ENCODE measurements at places on chromosomes 3 and 15.

DNA sequence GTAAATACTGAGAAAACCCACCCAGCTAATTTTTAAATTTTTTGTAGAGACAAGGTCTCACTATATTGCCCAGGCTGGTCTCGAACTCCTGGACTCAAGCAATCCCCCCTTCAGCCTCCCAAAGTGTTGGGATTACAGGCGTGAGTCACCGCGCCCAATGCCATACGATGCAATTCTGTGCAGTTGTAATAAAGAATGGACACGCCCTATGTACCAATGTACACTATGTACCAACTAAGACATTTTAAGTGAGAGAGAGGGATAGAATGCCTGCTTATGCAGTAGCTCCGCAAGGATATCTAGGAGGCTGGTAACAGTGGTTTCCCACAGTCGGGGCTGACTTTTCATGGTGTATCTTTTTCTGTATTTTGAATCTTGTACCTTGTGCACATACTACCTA is 14.6 kb downstream of the ZNF710 start:
- no peak for DNase-seq

DNA sequence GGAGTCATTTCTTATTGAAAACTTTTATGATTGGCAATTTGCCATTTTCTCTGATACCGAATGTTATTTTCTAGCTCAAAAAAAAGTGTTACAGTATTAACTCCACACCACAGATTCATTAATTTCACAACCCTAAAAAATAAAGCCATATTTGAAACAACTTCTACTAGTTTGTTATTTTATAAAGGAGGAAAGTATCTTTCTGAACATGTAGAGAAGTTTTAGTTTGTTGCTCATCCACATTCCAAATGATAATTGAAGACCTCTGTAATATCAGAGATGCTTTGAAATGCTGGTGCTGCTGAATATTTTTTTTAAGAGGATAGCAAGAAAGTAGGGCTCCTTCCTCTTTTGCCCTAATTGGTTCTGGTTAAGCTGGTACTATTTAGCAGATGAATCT is 1.9 kb downstream of the VGLL3 start:
- no peak for DNase-seq

GRCh38 chr3:100518244-100518643 is 25.8 kb downstream of the TMEM45A start:
- no peak for DNase-seq

- no peak for DNase-seq
Observed at GRCh38 chr3:58256061-58256460, 18.5 kb downstream of the ABHD6 start.

- DNase-seq, result no peak
Observed at GRCh38 chr3:146781606-146782005, 176.5 kb upstream of the PLSCR5 start.

GRCh38 chr3:30354972-30355371 is 251.4 kb upstream of the TGFBR2 start:
- peak; percentile 31 for DNase-seq

- no peak for DNase-seq
Observed at GRCh38 chr3:127197300-127198189, 4.6 kb downstream of the PRR23E start.

GRCh38 chr3:79113876-79114275 is 653.9 kb downstream of the ROBO1 start:
- no peak for DNase-seq

GRCh38 chr15:80679804-80680175 is 15.3 kb upstream of the ABHD17C start:
- DNase-seq, result no peak

DNA sequence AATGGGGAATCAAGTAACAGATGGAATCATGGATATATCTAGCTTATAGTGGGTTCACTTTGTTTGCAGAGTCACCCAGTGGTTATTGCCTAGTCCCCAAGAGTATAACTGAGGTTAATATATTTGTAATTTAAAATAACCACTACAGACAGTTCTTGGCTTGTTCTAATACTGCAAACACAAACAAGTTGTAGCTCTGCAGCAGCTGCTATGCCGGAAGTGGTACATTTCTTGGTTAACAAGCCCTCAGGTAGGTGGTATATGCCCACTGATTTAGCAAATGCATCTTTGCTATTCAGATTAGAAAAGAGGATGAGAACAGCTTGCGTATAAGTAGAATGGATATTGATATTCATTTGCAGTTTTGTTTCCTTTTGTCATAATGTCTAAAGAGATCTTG is 984.2 kb downstream of the SQOR start:
- no peak for DNase-seq
